Stimulated activated CD8-positive, alpha-beta memory T cell treated with anti-CD3 and anti-CD28 coated beads, Interleukin-2, amount 100 ng/mL, for 1 hour (primary cell): ENCODE measurements at places on chromosomes 13 and 19.

DNA sequence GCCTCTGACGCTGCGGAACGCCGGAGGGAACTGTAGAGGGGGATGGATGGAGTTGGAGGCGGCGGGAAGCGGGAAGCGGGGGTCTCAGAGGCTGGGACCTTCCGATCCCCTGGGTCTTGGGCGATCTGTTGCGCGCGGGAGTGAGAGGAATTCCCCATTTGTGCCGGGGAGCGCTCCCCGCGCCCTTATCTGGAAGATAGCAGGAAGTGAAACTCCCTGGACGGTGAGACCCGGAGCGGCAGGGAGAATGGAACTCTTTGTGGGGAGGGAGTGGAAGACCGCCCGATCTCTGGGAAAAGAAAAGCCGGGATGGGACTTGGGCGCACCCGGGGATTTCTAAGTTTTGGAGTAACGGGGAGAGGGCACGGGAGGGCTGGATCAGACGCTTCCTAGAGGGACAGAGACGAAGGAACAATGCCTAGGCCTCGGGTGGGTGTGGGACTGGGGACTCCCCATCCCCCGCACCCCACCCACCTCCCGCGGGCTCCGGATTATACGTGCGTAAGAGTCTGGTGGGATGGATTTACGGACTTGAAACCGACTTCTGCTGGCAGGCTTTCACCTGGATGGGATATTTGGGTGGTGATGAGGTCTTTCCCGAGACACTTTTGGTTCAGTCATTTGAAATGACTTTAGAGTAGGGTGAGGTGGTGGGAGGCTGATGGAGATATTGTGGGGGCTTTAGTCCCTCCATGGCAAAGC lies 495 bp downstream of the LSR start:
- DNase-seq: no peak

GRCh38 chr13:24280720-24281119 lies 28.7 kb upstream of the C1QTNF9 start:
- no peak for DNase-seq

GRCh38 chr19:32580353-32580900 lies 563 bp upstream of the PDCD5 start:
- no peak for DNase-seq

DNA sequence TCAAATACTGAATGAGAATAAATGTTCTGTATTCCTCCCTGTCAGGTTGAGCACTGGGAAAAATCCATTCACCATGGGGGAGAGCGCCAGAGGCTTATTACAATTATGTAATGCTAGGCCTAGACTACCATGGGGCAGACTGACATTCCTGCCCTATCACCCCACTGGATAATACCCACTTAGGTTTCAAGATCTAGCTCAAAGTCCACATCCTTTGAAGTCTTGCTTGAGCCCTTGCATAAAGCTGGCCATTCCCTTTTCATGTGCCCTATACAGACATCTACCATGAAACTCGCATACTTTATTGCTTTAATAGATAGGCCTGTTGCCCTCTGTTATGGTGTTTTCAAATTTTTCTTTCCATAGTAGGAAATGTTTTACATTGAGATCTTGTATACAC lies 149.3 kb downstream of the RGCC start:
- no peak for DNase-seq

GRCh38 chr13:90032841-90033493 lies 1314.5 kb upstream of the MIR17HG start:
- no peak for DNase-seq

- DNase-seq: no peak
Observed at GRCh38 chr19:45472563-45473366, 5.0 kb downstream of the FOSB start.

- no peak for DNase-seq
Observed at GRCh38 chr13:79847882-79848592, 367.1 kb downstream of the NDFIP2 start.

DNA sequence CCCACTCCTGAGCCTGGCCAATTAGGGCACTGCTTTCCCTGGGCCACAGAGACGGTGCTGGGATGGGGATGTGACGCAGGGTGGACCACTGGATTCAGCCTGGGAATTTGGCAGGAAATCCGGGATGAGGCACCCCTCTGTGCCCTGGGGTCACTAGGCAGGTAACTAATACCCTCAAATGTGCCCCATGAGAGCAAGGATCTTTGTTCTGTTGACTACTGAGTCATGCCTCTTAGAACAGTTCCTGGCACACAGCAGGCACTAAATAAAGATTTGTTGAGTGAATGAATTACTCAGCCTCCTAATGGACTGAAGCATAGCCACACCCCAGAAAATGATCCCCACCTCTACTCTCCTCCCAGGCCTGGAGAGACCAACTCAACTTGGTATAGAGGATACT lies 15.9 kb downstream of the OPA3 start:
- no peak for DNase-seq

GRCh38 chr19:55459950-55460657 lies 1.3 kb downstream of the ISOC2 start:
- DNase-seq: no peak

DNA sequence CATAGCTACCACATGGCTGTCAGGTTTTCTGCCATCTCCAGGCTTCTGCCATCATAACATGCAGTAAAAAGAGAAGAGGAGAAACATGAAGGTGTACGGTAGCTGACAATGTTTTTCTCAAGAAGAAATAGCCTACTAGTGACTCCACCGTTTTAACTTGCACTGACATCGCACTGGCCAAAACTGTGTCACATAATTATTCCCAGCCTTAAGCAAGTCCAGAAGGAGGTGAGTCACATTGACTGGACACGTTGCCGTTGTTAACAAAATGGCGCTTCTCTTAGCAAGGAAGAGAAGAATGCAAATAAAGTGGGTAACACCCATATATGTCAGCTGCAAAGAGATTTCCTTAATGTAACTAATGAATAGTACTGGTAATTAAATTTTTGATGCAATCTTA lies 810.4 kb upstream of the SLC10A2 start:
- DNase-seq: no peak

GRCh38 chr13:65825039-65825438 lies 1405.1 kb downstream of the PCDH9 start:
- DNase-seq: no peak

- DNase-seq: no peak
Observed at GRCh38 chr19:6999933-7000332, 21.3 kb downstream of the MBD3L2B start.

DNA sequence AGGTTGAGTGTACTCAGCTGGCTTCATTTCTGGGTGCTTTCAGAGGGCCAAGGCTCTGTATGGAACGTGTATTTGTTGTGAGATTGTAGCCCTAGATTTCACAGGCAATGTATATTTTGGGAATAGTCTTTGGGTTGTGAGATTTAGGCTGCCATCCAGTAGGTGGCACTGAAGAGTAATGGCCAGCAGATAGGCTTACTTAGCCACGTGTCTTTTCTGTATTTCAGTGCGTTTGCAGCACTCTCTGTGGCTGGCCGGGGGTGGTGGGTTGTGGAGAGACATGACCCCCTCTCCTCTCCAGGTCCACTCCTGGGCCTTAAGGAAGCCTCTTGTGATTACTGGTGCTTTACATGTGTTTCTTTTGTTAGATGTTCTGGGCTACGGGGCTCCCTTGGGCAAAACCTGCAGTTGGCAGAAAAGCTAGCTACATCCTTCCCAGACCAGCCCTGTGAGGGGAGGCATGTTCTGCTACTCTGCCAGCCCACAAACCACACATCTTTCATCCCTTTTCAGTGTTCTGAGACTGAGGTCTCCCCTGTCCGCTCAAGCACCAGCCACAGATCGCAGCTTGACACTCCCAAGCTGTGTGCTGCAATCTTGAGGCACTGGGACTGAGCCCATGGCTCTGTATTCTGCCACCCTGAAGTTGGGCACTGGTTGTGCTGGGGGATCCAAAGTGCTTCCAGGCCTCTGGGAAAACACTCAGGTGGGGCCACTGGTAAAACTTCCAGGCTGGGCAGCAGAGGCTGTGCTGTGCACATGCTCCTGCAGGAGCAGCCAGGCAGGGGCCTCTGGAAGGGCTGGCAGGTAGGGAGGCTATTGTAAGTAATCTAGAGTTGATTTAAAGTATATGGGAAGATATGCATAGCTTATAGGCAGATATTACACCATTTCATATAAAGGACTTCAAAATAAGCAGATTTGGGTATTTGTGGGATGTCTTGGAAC lies 1096.8 kb upstream of the PCDH20 start:
- no peak for DNase-seq

GRCh38 chr19:27775395-27775794 lies 1437.6 kb downstream of the UQCRFS1 start:
- DNase-seq: no peak

DNA sequence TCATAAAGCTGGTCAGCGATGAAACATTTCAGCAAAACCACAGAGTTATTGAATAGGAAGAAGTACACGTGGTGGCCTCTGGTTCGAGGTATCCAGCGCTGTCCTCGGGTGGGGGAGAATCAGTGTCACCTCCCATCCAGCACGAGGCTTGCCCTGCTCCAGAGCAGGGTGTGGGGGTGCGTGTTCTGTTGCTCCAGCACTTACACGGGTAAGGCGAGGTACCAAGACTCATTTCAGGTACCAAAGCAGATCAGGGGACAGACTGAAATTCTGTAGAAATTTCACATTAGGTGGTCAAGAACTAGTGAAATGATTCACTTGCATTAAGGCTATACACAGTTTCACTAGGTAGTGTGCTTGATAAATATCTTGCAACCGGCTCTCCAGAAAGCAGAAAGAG lies 164.2 kb upstream of the SOX1 start:
- DNase-seq: no peak

DNA sequence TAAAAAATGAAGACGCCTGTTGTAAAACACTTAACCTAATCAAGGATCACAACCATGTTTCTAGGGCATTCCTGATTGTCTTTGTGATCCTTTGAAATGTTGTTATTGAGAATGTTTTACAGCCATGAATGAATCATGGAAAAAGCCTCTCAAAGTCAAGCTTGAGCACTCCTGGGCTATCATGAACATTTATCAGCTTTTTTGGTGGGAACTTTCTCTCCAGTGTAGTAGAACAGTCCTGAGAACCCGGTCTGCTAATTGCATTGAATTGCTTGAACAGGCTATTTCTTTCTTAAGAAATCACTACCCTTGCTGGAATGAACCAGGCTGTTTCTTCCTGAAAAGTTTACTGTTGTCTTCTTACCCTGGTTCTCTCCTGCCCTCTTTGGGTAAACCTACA lies 516.5 kb downstream of the FGF9 start:
- DNase-seq: no peak

DNA sequence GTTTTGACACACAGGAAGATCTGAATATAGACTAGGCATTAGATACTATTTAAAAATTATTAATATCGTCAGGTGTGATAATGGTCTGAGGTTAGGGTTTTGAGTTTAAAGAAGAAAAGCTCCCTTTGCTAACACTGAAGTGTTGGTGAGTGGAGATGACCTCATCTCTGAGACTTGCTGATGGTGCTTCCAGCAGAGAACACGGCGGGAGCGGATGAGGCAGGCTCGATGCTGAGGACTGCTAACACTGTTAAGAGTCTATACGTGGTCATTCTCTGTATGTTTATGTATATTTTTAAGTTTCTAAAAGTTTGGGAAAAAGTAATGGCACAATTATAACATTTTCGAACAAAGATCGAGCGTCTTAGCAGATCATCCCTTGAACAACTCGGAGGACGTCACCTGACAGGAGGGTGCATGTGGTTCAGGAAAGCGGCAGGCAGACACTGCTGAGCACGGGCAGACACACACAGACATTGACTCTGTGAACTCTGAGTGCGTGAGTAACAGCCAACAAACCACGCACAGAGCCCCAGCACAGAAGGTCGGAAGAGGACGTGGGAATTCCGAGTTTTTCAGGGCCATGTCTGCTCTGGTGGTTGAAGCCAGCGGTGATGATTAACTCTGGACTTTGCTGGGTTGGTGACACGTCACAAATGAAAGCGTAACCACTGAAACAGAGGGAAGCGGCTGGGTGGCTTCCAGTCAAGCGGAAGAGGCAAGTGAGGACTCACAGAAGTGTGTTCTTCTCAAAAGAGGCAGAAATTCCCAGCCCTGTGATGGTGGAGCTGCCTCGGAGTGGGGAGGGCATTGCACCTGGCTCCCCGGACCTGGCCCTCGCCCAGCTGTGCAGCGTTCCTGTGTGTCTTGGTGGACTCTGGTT lies 91.9 kb upstream of the TEX29 start:
- no peak for DNase-seq

GRCh38 chr13:76729691-76730090 lies 156.5 kb downstream of the KCTD12 start:
- no peak for DNase-seq

GRCh38 chr13:87851410-87851809 lies 180.2 kb downstream of the SLITRK5 start:
- DNase-seq: no peak

DNA sequence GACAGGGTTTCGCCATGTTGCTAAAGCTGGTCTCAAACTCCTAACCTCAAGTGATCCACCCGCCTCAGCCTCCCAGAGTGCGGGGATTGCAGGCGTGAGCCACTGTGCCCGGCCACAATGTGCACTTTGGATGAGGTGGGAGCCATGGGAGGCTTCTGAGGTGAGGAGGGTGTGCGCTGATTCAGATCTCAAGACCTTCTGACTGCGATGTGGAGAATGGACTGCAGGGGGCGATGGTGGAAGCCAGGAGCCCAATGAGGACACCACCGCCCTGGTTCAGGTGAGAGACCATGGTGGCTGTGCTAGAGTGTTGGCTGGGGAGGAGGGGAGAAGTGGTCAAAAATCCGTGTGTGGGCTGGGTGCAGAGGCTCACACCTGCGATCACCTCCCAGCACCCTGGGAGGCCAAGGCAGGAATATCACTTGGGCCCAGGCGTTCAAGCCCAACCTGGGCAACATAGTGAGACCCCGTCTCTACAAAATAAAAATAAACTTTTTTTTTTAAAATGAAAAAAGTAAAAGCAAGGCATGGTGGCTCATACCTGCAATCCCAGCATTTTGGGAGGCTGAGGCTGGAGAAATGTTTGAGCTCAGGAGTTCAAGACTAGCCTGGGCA lies 5.6 kb downstream of the INAFM1 start:
- DNase-seq: no peak

GRCh38 chr13:99314640-99315176 lies 7.5 kb upstream of the GPR183 start:
- no peak for DNase-seq

- DNase-seq: no peak
Observed at GRCh38 chr19:50875795-50876422, 2.7 kb downstream of the KLK2 start.

DNA sequence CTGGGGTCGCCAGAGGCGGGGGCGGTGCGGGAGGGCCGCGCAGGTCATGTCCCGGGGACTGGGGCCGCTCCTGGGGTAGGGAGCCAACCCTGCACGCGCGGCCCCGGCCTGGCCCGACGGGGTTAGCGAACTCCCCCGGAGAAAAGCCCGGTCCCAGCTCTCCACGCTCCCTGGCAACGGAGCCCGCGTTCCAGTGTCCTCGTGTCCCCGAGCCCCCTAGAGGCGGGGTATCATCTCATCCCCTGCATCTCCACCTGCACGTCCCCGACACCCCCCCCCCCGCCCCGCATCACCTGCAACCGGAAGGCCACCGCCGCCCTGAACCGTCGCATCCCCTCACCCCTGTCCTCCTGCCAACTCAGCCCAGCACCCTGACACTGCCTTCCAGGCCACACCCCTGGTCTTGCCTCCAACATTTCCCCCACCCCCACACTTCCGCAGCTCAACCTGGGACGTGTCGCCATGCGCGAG lies 2.7 kb downstream of the WDR88 start:
- DNase-seq: peak; percentile 10

- no peak for DNase-seq
Observed at GRCh38 chr19:13974073-13974472, 21.8 kb downstream of the DCAF15 start.
